ENCODE measurements at places on chromosomes 16 and 17.

GRCh38 chr17:29924786-29925185 is 5.2 kb downstream of the SSH2 start:
- no peak for DNase-seq

- no peak for DNase-seq
These were observed 135.1 kb downstream of the PRKCA start for GRCh38 chr17:66437476-66438026.

DNA sequence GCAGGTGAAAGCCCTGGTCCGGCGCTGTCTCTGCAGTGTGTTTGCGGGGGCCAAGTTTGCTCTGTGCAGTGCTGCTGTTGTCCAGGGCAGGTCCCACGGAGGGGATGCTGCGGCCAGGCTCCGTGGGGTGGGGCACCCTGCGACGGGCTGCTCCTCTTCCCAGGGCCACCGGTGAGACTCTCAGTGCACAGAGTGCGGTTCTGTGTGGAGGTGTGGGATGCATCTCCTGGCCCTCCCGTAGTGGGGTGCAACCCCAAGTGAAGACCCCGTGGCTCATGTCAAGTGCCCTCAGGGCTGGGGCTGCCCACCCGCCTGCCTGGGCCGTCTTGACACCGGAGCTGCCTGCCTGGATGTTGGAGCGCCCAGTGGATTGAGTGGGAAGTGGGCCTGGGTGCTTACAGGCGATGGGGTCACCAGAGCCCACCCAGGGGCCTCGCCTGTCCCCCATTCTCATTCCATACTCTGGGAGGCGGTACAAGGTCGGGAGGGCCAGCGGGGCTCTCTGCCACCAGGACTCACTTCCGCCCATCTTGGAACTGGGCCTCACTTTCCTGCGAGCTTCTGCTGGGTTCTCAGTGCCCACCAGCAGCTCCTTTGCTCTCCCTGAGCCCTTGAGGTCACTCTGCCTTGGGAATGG is 119.9 kb downstream of the BANP start:
- DNase-seq = no peak

DNA sequence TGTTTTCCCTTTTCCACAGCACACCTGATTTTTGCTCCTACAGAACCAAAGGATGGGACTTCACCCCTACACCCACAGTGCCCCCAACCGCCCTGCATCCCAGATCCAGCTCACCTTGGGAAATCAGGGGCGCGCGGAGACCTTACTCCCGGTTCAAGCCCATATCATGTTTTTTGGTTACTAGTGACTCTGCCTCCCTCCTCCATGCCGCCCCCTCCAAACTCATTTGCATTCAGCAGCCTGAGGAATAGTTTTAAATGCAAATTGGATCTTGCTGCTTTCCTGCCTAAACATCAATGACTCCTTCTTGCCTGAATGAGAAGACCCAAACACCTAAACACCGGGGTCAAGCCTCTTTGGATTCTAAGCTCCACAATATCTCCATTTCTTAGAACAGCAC is 331.8 kb downstream of the TMEM114 start:
- no peak for DNase-seq

GRCh38 chr16:68296693-68297092 is 14.1 kb downstream of the SLC7A6OS start:
- DNase-seq = no peak

DNA sequence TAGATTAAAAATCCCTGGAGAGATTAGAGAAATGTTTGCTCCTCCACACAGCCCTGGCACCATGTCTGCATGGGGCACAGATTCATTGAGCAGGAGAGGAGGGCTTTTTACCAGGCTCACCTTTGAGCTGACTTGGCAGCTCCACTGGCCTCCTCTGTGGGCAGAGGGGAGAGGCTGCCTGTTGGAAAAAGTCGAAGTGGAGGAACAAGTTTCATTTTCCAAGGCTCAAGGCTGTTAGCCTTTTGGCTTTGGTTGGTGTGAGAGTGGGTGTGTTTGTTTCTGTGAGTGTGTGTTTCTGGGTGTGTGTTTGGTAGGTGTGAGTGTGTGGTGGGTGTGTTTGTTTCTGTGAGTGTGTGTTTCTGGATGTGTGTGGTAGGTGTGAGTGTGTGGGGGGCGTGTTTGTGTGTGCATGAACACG is 5.6 kb downstream of the TMEM238L start:
- no peak for DNase-seq

DNA sequence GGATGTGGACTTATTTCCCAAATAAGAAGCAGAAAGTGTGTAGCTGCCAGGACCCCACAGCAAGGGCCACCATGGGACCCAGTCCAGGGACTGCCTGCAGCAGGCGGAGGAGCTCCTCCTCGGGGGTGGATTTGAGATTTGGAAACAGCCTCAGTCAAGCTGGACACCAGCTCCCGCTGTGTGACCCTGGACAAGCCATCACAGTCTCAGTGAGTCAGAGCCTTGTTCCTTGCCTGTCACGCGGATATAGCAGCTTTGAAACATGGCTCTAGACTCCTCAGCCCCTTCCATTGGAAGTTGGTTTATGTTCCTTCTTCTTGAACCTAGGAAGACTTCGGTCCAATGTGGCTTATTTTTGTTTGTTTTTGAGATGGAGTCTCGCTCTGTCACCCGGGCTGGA is 12.5 kb upstream of the DPEP1 start:
- DNase-seq = no peak

DNA sequence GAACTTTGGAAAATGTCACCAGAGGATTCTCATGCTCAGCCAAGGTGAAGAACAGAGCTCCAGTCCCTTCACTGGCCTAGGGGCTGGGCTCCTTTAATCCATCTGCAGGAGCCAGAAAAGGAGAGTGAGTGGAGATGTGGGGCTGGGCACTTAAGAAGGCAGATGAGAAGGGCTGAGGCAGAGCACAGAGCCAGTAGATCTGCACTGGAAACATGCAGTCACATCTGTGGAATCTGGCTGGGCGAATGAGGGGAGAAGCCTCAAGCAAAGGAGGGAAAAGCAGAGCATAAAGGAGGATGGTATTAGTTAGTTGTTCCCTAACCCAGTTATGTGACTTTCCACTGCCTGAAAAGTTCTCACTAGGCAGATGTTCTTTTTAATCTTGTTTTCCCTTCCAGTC is 50.4 kb upstream of the BCAR1 start:
- peak; percentile 58 for DNase-seq

GRCh38 chr16:84581158-84581557 is 36.7 kb downstream of the COTL1 start:
- DNase-seq = no peak

DNA sequence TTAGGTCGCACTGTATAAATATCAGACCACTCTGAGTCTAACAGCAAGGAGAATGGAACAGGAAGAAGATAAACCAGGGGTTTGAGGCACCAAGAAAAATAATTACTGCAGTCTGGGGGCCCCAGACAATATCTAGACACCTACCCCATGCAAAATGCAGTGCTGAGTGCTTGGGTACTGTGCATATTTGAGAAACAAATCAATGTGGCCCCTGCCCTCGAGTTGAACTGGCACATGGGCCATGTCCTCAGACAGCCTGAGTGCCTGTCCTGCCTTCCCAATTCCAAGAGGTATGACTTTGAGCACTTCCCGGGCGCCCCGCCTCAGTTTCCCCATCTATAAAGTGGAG is 6.2 kb upstream of the CIITA start:
- DNase-seq = no peak

GRCh38 chr16:85015481-85016187 is 4.3 kb upstream of the ZDHHC7 start:
- DNase-seq = peak; percentile 63

GRCh38 chr16:4056161-4057105 is 59.8 kb downstream of the ADCY9 start:
- DNase-seq = no peak

DNA sequence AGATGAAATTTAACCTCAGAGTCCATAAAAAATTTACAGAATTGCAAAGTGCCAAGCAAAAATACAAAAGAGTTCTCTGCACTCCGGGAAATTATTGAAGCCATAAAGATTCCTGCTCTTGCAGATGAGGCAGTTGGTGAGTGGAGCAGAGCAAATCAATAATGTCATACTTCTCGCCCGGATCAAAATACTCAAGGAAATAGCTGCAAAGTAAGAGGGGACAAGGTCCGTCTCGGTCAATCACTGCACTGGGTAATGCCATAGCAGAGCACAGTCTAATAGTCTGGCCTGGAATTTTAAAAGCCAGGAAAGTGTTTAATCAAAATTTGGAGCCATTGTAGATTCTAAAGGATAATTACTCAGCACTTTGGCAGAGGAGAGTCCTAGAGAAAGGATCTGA is 58.9 kb downstream of the GP2 start:
- DNase-seq = no peak

- no peak for DNase-seq
These were observed 3.8 kb downstream of the COTL1 start for GRCh38 chr16:84614073-84614459.

DNA sequence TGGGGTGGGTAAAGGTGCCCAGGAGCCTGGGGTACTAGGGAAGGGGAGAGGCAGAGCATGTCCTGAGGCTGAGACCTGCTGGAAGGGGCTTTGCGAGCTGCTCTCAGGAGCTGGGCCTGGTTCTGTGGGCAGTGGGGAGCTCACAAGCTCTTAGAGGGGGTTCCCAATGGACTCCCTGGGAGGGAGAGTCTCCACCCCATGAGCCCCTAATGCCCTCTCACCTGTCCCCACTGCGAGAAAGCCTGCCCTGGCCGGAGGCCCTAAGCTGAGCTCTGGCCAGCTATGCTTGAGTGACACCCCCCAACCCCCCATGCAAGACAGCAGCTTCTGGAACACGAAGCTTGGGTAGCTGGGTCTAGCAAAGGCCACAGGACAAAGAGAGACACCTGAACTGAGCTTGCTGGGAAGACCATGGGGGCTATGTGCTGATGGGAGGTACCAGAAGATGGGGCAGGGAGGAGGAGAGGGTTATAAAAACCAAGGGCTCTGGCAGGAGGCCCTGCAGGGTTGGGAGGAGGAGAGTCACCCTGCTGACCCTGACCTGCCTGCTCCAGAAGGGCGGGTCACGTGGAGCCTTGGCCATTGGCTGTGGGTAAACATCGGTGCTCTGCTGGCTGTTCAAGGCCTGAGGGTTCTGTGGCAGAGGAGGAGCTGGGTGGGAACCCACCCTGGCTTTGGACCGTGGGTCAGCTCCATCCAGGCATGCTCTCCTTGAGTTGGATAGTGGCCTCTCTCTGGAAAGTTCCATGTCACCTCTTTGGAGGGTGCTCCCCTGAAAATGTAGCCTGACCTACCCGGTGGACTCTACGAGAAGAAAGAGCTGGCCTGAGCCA is 106.7 kb downstream of the RAB11FIP4 start:
- DNase-seq = no peak

DNA sequence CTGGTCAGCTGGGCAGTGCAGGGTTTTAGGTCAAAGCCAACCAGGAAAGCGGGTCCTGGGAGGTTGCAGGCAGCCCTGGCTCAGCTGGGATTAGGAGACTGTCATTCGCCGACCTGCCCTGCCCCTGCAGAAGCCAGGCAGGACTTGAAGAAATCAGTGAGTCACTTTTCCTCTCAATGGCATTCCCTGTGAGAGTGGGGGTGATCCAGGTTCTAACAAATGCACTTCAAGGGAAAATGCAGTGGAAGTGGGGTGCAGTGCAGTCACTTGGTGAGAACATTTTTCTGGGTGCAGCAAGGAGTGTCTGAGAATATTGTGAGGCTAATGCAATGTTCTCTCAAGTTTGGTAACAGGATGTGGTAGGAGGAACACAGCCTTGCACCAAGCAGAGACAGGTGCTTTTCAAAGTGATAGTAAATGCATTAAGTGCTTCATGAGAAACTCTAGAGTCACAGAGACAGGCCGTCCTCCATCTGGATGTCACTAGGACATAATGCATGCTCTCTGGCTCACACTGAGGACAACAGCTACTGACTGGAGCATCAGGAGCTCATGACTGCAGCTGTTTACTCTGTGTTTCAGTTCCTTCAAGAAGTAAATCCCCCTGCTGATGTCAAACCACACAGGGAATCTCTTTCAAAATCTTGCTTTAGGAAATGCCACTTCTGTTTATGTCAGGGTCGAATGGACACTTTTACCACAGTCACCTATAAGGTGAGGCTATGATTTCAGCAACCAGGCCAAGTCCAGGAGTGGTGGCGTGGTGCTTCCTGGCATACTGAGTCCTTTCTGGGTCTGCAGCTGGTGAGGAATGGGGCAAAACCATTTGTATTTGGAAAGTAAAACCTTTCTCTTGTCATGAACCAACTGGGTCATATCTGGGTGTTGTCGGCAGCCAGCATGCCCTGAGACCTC is 16.7 kb downstream of the CDK5R1 start:
- no peak for DNase-seq

DNA sequence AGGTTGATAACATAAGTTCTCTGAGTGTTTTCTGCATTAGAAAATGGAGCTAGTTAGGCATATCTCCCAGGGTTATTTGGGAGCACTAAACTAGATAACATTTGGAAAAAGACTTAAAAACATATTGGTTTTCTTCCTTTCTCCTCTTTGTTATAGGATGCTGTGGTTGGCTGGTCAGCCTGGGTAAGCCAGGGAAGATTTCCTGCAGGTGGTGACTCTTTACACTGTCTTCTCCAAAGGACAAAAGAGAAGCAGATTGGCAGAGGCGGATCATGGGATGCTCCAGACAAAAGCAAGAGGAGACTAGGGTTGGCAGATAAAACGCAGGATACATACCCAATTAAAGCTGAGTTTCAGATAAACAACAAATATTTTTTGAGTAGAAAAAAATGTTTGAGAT is 6.2 kb upstream of the CRYBA1 start:
- peak; percentile 37 for DNase-seq

DNA sequence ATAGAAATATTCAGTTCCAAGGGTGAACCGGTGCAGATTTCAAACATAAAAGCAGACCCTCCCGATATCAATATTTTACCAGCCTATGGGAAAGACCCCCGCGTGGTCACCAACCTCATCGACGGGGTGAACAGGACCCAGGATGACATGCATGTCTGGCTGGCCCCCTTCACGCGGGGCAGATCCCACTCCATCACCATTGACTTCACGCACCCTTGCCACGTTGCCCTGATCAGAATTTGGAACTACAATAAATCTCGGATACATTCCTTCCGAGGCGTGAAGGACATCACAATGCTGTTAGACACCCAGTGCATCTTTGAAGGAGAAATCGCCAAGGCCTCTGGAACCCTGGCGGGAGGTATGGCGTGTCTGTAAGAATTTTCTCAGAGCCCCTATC is 200.0 kb downstream of the KATNIP start:
- no peak for DNase-seq

DNA sequence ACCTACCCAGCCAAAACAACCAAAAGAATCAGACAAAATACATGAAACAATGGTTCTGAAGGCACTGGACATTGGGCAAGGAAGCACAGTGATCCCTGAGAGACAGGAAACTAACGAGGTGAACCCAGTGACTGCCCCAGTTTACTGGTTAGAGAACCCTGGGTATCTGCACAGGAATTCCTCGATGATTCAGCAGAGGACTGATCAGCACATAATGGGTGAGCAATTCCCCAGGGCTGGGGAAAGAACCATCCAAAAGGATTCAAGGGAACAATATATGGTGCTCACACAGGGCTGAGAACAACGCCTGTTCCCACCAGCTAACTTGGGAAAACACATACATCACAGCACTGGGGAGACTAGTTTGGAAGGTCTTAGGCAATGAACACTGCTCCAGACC is 167.2 kb downstream of the PARN start:
- DNase-seq = no peak

DNA sequence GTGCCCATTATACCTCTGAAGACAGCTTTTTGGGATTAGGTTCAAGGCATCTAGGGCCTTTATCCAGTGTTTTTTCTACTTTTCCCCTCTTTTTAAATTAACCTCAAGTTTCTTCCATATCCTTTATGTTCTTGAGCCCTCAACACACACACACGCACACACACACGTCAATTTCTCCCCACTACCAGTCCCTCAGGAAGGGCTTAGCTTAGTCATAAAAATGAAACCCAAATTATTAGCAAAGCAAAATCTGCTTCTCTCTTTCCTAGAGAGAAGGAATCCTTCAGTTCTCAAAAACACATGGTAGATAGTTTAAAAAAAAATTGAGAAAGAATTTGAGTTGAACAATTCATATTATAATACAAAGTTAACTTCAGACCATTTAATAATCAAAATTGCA is 401.1 kb downstream of the XYLT1 start:
- DNase-seq = no peak
